A172 (cell line): ENCODE measurements at places on chromosomes 5 and 9. TPM values are rescaled to one million over a fixed set of nuclear protein-coding genes. Genes with fewer than 3 reads are reported as not detected.

DNA sequence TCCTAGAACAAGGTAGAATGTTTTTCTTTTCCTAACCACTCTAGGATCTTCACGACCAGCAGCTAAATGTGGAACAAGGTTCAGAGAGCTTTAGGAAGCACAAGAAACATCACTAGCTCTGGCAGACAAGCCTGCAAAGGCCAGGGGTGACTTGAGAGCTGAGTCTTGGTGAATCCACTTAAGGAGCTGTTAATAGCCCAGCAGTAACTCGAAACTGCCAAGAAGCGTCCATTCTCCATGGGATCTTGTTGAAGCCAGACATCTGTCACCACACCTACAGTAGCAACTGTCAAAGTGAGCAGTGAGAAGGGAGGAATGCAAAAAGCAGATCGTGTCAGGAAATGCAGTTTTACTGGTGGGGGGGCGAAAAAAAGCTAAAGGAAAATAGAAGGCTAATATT lies 87.2 kb downstream of the ATPSCKMT start:
- no peak for DNase-seq

DNA sequence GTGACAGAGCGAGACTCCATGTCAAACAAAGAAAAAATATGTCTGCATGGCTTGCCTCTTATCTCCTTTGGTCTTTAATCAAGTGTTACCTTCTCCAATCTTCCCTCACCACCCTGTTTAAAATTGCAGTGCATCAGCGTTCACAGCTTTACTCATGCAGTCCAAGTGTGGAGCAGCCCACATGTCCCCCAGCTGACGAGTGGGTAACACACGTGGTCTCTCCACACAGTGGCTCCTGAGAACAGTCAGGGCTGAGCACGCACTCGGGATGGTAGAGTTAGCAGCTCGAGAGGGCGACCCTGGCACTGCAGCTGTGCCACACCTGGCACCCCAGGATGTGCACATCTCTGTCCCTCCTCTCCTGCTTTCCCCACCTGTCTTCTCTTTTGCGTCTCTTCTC lies 25.9 kb upstream of the CFAP157 start:
- no peak for DNase-seq

- peak; percentile 88 for DNase-seq
Observed at GRCh38 chr5:73388306-73388684, 60.3 kb downstream of the FOXD1 start.

- no peak for DNase-seq
Observed at GRCh38 chr9:127553793-127554192, 58.3 kb upstream of the STXBP1 start.

DNA sequence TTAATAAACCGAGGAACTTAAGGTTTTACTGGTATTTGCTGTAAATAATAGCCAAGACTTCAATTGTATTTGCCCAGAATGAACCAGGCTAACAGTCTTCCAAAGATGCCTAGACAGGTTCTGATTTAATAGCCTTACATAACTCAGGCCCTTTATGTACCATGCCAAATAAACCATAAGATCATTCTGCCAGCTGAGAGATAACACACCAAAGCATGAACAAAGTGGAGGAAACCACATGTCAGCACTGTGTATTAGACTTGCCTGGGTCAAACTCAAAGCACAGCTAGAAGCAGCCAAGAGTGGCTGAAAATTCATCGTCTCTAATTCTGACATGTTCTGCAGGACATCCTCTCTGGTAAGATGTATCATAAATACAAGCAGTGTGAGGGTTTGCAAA lies 319.3 kb upstream of the ZNF608 start:
- DNase-seq = no peak

DNA sequence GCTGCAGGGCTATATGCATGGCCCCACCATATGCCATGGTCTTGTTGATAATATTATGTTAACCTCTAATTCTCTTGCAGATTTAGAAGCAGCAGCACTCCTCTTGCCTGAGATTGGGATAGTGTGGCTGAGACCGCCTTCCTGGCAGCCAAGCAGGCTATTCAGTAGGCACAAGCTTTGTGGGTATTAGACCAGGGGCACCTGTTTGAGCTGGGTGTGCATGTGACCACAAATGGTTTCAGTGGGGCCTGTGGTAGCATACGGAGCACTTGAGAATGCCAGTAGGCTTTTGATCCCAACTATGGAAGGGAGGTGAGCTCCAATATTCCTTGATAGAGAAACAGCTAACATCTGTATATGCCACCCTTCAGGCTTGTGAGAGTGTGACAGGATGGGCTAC lies 625.1 kb upstream of the NUDT12 start:
- DNase-seq = no peak

DNA sequence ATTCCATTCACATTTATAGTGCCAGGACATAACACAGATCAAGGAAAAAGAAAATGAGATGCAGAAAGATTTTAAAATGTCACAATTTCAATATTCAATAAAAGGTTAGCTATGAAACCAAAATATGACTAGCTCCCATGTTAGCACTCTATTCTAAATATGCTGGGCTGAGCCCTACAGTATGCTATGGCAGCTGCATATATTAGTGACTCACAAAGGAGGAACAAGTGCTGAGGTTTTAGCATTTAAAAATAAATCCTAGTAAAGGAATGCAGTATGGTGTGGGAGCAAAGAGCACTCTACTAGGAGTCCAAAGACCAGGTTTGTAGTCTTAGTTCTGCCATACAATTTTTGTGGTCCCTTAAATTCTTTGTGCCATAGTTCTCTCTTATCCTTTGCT lies 118.4 kb downstream of the OXCT1 start:
- no peak for DNase-seq

DNA sequence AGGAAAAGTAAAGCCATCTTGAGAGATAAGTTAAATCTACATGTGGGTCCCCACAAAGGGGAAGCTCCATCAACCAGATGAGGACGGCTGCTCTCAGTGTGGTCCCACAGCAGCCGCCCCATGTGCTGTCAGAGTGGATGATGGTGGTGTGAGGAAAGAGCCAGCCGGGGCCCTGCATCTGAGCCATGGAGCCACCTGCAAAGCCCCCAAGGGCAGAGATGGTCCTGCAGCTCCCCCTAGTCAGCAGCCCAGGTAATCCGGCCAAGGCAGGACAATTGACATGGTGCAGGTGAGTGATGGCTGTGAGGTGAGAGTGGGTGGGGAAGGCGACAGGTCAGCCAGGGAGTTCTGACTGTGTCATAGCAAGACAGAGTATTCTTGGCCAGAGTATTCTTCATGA lies 458.8 kb downstream of the ICE1 start:
- DNase-seq = no peak

DNA sequence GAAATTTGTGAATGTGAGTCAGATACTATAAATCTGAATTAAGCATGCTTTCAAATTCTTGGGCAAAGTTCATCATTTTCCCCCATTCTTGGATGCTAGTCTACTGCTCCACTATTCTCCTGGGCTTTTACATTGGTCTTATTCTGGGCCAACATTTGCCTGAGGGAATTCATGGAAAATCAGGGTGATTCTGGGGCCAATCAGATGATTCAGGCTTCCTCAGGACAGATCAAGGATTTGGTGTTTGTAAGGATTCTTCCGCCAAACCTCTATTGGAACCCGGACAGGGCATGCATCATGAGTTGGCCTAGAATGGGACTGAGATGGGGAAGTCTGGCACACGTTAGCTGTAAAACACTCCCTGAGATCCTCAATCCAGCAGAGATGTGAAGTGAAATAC lies 113.8 kb downstream of the MEF2C start:
- peak; percentile 6 for DNase-seq

DNA sequence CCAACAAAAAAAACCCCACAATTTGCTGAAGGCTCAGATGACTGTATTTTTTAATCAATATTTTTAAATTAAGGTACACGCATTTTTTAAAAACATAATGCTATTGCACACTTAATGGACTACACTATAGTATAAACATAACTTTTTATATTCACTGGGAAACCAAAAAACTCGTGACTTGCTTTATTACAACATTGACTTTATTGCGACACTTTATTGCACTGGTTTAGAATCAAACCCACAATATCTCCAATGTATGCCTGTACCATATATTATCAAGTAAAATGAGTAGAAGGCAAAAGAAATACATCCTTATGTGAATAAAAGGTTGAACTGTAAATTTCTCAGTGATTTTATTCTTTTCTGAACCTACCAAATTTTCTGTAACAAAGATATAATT lies 53.7 kb downstream of the RICTOR start:
- no peak for DNase-seq

- no peak for DNase-seq
Observed at GRCh38 chr5:135850231-135850630, 15.8 kb downstream of the SLC25A48 start.

- peak; percentile 72 for DNase-seq
Observed at GRCh38 chr5:103224118-103224893, 34.3 kb upstream of the MACIR start.

GRCh38 chr9:130453487-130453886 lies 8.7 kb downstream of the ASS1 start:
- peak; percentile 38 for DNase-seq

GLDC gene
- 2.3 and 2.9 TPM in 2 replicates for total RNA-seq

GRPEL2 gene
- total RNA-seq = 23.3 and 28.3 TPM in 2 replicates

GOLM1 gene
- total RNA-seq = 142 and 155 TPM in 2 replicates

FOXD4L5 gene
- not detected in 2 replicates for total RNA-seq

ESM1 gene
- total RNA-seq = 1.4 and 2.5 TPM in 2 replicates
